Stimulated activated CD4-positive, alpha-beta T cell treated with anti-CD3 and anti-CD28 coated beads, Interleukin-4, amount 100 ng/mL, for 24 hours (primary cell): ENCODE measurements at places on chromosomes 7 and 10.

DNA sequence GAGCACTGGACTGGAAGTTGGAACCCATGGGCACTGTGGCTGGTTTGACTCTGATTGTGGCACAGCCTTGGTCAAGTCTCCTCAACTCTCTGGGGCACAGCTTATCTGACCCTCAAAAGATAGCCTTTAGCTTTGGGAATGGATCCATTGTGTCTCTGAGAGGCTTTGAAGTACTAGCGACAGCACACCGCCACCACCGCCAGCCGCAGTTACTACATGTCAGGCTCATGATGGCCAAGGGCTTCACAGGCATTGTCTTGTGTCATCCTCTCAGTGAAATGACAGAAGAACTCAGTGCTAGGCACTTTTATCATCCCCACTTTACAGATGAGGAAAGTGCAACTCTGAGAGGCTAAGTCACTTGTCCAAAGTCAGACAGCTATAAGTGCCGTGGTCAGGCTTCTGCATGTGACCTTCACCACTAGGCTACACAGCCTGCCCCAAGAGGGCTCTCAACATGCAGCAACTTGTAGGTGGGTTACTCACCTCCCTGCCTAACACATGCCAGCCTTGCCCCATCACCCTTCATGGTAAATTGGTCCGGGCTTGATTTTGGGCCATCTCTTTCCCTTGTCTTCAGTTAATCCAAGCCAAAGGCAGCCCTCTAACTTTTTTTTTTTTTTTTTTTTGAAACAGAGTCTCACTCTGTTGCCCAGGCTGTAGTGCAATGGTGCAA is 44.1 kb downstream of the C10orf105 start:
- DNase-seq, result no peak

GRCh38 chr10:130875116-130875515 is 436.4 kb downstream of the TCERG1L start:
- DNase-seq, result no peak

DNA sequence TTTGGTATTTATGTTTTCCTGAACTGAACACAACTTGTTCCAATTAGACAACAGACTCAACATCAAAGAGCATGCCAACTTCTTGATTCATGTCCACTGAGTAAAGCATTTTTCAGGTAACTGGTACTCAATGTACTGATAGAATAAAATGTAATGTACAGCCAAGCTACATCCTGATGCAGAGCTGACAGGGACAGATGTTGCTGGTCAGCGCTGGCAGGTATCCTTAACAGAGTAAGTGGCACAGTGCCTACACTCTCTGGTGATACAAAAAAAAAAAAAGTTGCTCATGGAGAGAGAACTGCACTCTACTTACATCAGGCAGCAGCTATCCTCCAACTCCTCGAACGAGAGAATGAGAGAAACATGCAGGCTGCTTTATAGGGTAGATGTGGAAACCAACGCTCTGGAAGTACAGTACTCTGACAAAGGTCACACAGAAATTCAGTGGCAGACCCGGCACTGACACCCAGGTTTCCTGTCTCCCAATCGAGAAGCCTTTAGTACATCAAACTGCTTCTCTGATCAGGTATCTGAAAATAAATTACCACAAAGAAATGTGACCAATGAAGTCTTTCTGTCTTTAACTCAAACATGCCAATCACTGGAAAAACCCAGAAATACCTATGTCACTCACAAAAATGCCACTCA is 4.6 kb downstream of the ITGB1 start:
- DNase-seq, result no peak

DNA sequence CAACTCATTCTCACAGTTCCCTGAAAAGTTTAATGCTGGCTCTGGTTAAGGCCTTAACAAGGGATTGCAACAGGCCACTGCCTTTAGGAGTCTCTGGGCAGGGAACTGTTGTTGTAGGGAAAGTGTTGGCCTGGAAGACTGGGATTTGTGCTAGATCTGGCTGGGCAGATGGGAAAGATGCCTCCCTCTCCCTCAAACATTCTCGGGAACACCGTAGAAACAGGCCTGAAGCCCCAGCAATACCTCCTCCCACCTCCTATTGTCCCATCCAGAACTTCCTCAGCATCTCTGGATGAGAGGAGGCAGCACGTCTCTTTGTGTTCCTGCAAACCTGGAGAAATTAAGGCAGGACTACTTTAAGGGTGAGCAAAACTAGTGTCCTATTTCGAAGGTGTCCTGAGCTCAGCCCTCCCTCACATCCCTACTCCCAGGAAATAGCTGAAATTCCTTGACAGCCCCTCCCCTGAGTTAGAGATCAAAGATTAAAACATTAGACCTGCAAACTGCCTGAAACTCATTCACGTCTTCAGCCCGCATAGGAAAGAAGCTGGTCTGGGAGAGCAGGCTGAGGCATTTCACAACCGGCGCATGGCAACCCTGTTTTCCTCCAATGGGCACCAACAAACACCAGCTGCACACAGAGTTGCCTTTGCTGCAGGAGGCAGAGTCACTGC is 10.9 kb upstream of the MAP3K8 start:
- no peak for DNase-seq

DNA sequence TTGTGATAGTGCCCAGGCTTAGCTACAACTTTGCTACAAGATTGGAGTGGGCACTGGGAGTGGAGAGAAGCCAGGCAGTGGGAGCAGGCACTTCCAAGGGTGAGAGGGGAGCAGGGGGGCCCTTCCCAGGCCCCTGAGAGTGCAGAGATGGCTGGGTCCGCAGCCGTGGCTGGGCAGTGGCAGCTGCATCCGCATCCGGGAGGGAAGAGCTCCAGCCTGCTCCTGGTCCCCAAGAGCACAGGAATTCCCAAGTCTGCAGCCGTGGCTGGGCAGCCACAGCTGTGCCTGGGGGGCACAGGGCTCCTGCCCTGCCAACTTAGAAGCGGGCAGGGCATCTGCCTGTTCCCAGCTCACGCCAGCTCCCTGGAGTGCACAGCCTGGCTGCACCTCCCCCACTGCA is 124.1 kb upstream of the POM121L12 start:
- no peak for DNase-seq

- DNase-seq, result no peak
Observed at GRCh38 chr7:3922175-3922635, 621.2 kb downstream of the SDK1 start.
